ENCODE measurements at places on chromosomes 3 and 15.

DNA sequence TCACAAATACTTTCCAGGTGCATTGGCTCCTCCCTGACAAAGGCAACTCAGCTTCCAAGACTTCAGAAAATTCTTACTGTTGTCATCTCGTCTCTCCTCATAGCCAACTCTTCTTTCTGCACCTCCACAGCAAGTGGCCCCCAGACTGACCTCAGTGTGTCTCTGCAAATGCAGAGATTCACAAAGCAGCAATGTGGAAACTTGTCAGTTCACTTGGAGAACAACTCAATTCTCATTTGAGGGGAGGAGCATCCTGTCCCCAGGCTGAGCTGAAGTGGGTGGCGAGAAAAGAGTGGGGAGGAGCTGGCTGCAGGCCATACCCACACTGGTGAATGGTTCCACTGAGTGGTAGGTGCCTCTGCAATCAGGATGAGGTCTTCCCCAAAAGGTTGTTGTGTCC is 248.7 kb upstream of the IL12A start:
- no peak for DNase-seq

- DNase-seq: no peak
These were observed 18.0 kb downstream of the ISG20 start for GRCh38 chr15:88656760-88657221.

DNA sequence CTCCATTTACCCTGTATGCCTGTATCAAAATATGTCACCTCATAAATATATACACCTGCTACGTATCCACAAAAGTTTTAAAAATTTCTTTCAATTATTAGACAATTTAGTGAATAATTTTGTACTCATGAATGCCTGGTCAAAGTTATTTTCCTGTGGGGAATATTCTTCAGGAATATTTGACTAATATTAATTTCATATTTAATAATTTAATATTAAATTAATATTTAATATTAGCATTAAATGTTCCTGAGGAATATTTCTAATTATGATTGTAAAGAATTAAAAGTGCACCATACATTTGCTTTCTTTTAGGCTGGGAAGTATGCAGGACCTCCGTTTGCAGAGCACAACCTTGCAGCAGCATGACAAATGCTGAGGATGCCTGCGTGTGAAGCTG is 422.7 kb downstream of the C3orf38 start:
- no peak for DNase-seq

DNA sequence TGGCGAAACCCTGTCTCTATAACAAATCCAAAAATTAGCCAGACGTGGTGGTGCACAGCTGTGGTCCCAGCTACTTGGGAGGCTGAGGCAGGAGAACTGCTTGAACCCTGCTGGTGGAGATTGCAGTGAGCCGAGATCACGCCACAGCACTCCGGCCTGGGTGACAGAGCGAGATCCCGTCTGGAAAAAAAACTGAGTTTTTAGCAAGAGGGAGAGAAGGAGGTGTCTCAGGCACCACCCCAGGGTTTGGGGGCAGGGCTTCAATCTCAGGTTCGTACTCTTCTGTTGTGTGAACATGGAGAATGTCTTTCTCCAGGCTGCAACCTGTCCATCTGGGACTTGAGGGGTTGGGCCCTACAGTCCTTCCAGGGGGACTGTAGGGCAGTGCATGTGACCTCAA is 2.7 kb downstream of the CHRNA3 start:
- no peak for DNase-seq

GRCh38 chr3:96449803-96450202 is 364.6 kb upstream of the EPHA6 start:
- DNase-seq: no peak

DNA sequence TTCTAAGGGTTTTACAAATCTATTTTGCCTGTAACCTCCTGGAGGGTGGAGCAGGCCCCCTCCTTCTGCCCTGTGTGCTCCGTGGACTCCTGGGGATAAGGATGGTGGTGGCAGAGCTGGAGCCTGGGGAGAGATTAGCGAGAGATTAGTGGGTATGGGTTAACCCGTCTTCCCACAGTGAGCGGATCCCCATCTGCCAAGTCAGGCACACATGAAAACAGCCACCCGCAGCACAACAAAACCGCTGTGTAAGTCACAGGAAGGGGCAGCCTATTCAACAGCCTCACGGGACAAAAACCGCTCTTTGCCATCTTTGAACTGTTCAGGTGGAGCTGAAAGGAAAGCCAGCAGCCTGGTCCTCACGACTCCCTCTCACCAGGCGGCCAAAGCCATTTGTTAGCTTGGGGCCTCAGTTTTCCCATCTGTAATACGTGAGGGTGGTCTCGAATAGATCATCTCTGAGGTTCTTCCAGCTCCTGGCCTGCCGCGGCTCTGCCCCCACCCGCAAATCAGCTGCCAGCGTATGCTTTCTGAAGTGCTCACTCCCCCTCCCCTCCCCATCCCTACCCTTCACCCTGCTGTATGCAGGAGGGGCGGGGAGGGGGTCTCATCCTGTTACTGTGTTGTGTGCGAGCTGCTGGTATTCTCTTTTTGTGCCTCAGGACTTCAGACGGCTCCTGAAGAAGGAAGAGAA is 43.6 kb downstream of the PDIA5 start:
- no peak for DNase-seq

DNA sequence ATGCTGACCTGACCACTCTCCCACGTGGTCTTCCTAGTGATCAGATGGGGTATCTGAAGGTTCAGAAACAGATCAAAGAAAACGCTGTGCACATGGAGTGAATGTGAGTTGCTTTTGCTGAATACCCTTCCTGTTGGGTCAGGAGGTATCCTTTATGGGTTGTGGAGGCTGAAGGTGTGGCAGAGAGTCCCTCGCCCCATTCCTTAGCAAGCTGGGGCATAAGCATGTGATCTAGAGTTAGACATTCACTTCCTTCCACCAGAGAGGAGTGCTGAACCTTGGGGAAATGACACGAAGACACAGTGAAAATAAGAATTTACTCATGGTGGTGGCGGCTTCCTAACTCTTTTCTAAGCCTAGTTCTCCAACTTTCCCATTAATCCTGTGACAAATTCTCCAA is 27.8 kb upstream of the SPTBN5 start:
- DNase-seq: no peak

- peak; percentile 4 for DNase-seq
These were observed 613.6 kb upstream of the CBLB start for GRCh38 chr3:106482451-106482850.

GRCh38 chr3:158248261-158248660 is 138.4 kb downstream of the RSRC1 start:
- no peak for DNase-seq

DNA sequence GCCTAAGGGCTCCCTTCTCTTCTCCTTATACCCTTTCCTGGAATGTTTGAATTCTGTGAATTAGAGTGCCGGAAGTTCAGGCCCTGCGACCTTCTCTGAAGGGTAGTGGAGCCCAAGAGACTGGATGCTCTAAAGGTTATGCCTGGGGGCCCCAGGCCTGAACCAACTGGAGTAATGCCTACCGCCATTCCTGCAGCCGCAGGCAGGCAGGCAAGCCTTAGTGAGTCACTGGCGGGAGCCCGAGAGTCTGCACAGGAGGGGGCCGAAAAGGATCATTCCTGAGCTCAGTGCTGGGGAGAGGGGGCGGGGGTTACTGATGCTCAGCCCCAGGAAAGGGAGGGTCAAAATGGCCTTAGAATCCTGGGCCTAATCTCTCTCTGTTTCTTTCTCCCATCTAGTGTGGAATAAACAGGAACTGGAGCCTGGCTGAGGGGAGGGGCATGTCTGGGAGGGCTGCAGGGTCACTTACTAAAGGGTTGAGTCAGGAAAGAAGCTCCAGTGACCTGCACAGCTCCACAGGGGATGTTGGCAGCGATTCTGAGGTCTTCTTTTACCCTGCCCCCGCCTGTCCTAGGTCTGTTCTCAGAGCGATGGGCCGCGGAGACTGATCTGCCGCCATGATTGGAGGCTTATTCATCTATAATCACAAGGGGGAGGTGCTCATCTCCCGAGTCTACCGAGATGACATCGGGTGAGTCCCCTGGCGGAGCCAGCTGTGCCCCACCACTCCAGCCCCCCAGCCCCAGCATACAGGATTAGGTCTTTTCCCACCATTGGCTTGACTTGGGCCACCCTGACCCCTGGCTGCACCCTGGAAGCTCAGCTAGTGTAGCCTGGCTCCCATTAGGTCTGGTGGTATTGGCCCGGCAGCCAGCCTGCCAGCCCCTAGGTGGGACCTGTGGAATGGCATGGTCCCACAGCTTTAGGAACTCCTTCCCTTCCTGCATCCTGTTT is 2.0 kb downstream of the AP2M1 start:
- peak; percentile 86 for DNase-seq

DNA sequence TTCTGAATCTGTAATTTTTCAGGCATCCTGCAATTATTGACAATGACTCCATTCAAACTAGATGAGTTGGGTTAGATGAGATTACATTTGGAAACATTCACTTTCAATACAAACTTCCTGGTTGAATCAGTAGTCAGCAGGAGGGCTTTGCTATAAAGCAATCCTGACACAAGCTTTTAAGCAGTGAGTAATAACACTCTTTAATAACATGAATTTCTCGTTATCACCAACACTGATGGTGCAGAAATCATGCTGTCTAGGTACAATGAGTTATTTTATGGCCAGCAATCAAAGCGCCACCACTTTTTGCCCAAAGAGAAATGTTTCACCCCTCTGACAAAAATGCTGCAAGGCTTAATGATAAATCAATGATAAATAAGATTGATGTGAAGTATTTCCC is 474.8 kb upstream of the CNTN4 start:
- no peak for DNase-seq

GRCh38 chr3:14640157-14640562 is 11.4 kb upstream of the CCDC174 start:
- DNase-seq: no peak

GRCh38 chr15:71747128-71748083 is 62.9 kb upstream of the NR2E3 start:
- peak; percentile 69 for DNase-seq

DNA sequence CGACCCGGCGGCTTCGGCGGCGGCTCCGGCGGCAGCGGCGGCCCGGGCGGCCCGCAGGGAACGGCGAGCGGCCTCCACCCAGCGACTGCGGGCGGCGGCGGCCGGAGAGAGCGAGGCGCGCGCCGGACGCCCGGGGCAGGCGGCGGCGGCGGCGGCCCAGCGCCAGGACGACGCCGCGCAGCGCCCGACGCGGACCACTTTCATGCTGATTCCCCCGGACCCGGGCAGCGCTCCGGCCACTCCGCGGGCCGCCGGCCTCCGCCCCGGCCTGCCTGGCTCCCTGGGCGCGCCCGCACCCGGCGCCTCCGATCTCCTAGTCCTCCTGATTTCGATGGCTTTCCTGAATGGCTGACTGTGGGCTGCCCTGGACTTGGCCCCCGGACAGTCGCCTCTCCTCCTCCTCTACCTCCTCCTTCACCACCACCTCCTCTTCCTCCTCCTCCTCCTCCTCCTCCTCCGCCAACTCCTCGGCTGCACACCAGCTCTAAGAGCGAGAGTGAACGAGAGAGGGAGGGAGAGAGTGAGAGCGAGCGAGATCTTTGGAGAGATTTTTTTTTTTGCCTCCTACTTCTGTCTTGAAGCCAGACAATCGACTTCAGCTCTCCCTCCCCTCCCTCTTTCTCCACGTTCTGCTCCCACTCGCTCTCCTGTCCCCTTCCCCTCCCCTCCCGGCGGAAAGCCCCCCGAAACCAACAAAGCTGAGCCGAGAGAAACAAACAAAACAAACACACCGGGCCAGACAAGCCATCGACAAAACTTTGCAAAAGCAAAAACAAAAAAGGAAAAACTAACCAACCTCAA is 844 bp downstream of the NR2F2 start:
- DNase-seq: no peak

- DNase-seq: no peak
These were observed 50.6 kb upstream of the AKAP13 start for GRCh38 chr15:85329561-85330422.

- DNase-seq: no peak
These were observed 237.7 kb upstream of the AZI2 start for GRCh38 chr3:28586325-28586724.

- DNase-seq: no peak
These were observed 1358.5 kb downstream of the ROBO2 start for GRCh38 chr3:78398401-78398800.

- DNase-seq: no peak
These were observed 307.7 kb downstream of the ARPP21 start for GRCh38 chr3:35946854-35947515.

GRCh38 chr15:79140846-79141570 is 50.4 kb upstream of the RASGRF1 start:
- DNase-seq: no peak

GRCh38 chr3:195718477-195718984 is 2.2 kb upstream of the MUC20 start:
- DNase-seq: no peak

DNA sequence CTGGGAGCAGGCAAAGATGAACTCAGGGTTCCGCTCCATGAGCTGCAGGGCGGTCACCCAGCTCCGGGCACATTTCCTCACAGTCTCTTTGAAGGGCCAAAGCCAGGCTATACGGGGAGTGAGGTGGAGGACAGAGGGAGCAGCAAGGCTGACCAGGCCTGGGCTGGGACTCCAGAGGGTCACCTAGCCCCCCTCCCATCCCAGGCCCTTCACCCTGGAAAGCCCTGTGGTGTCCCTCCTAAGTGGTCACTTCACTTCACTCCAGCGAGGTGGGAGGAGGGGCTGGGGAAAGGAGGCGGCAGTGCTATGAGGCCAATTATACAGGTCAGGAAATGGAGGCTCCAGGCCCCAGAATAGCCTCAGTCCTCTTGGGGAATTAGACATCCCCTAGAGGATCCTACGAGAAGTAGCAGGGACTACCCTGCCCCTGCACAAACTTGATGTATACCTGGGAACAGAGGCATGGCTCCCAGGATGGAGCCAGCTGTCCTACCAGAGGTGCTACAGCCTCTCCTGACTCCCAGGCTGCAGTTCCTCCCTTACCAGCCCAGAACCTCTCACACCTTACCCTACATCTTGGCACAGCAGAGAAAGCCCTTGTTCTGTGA is 5.7 kb downstream of the MAN2C1 start:
- no peak for DNase-seq

DNA sequence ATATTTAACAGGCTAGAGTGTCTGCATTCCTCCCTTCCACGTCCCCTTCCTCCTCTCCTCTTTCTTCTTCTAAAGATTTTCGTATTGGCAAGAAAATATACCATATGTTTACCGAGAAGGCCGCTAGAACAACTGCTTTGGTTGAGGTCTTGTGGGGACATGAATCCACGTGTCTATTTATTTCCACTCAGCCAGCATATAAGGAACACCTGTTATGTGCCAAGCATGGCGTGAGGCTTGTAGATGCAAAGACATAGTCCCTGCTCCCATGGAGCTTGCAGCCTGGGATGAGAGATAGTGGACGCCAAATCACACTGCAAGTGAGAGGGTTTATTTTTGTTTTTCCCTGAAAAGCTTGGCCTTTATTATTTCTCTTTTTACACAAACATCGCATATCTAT is 57.1 kb downstream of the SLC7A14 start:
- DNase-seq: no peak
